AG04450 (cell line): ENCODE measurements at places on chromosomes 3 and 15.
A peak's percentile ranks its signal among the peaks of the same experiment; 100 is the strongest.

- DNase-seq = no peak
Observed at GRCh38 chr3:112649478-112649735, 8.5 kb upstream of the CCDC80 start.

GRCh38 chr3:25246913-25247312 lies 181.2 kb upstream of the RARB start:
- DNase-seq = no peak

- DNase-seq = no peak
Observed at GRCh38 chr3:61828880-61829721, 267.7 kb downstream of the PTPRG start.

DNA sequence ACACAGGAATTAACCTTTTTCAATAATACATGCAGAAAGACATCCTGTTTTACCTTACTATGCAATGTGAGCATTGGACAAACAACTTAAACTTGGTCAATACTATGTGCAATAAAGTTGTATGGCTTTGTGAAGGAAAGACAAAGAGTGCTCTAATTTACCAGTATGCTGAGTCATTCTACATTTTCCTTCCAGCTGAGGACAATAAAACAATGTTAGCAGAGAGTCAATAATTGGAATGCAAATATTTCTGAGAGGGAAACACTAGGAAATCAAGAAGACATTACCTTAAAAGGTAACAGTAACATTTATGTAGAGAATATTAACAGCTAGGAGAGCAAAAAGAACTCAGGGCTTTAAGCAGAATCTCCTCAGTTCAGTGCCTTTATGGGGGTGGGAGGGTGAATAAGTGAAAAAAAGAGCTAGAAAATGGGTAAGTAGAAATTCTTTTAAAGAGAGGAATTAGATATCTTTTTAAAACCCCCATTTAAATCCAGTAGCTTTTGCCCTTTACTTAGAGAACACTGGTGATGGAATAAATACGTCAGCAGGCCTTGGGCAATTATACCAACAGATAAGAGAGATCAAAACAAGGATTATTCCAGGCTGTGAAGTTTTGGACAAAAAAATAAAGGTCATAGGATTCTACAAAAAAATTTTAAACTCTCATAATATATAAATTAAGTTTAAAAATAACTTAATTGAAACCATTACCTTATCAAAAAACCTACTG lies 11.6 kb upstream of the HGD start:
- DNase-seq = peak; percentile 48

GRCh38 chr3:38479431-38480092 lies 16.6 kb upstream of the EXOG start:
- DNase-seq = peak; percentile 37

GRCh38 chr3:101685870-101686307 lies 629 bp downstream of the RPL24 start:
- DNase-seq = no peak

DNA sequence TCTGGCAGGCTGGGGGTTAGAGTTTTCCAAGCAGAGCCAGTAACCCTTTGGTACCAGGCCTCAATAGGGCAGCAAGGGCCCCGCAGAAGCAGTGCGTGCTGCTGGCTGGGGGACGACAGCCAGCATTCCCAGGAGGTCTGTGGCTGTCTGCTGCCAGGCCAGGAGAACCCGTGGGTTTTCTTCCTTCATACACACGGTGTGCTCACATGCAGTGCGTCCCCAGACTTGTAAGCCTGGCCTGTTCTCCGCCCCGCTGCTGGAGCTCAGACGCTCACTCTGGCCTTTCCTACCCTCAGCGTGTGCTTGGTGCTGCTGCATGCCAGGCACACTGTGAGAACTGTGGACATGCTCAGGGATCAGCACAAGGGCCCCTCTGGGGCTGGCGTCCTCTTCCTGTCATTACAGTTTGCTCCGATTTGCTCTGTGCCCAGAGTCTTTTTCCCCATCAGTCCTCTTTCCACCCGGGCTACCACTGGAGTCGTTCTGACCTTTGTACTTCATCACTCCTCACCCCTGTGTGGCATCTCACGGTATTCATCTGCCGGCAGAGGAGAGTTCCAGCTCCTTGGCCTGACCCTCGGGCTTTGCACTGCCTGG lies 149.5 kb downstream of the DNAJB8 start:
- DNase-seq = no peak

GRCh38 chr3:15330031-15330596 lies 2.3 kb downstream of the SH3BP5 start:
- DNase-seq = no peak

- no peak for DNase-seq
Observed at GRCh38 chr3:128078322-128078721, 26.1 kb downstream of the SEC61A1 start.

- no peak for DNase-seq
Observed at GRCh38 chr3:16272588-16272987, 7.6 kb downstream of the OXNAD1 start.

- no peak for DNase-seq
Observed at GRCh38 chr3:121566773-121567172, 976 bp upstream of the ARGFX start.
